ENCODE measurements at places on chromosomes 2 and 18.

DNA sequence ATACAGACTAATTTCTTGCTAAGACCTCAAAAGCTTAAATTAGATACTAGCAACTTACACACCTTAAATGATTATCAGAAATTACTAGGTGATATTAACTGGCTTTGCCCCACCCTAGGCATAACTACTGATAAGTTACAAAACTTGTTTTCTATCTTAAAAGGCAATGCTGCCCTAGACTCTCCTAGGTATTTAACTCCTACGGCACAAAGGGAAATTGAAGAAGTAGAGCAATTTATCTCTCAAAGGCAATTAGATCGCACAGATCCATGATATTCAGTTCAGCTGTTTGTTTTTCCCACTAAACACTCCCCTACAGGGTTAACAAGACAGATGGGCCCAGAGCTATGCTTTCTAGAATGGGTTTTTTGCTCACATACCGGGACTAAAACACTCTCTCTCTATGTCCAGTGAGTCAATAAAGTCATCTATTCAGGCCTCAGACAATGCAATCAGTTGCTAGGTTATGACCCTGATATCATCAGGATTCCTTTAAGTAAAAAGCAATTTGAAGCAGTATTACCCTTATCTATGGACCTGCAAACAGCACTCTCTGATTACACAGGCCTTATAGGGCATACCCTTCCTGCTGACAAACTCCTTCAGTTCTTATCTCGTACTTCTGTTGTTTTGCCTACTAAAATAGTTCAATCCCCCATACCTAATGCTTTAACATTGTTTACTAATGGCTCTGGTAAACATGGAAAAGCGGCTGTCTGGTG is 14.3 kb downstream of the MAP3K2 start:
- DNase-seq = no peak

DNA sequence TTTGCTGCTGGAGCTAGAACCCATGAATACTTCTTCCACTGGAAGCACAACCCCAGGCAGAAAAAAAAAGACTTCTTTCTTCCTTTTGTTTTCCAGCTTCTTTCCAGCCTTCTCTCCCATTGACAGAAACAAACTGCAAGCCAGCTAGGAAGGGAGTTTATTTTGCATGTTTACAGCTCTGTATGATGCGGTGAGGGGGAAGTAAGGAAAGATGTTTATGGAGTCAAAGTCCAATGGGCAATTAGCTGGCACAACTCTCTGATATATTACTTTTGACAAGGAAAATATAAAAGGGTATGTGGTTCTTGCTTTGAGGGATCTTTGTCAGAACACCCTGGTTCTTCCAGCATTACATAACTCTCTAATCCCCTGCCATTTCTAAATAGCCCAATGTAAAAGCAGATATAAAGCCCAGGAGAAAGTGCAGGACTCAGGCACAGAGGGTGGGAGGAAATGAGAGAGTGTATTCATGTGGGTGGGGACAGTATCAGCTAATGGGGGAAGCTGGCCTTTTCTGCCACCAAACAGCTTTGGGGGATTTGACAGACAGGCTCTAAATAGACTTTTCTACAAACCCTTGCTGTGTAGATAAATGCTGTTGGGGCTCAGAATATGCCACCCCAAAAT is 9.3 kb upstream of the NMS start:
- no peak for DNase-seq

DNA sequence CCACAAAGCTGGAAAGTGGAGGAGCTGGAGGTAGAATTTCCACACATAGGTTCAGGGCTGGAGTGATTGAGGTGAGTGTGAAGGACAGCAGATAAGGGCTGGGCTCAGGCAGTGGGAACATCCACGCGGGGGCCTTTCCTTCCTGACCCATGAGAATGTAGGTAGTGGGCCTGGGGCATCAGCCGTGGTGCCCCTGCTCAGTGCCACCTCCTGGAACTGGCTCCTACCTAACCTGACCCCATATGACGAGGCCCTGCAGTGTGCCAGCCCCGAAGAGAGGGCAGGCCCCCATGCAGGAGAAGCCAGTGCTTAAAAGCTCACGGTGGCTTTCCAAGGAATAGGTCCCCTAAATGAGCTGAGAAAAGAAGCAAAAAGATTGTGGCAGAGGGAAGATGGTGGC is 66.2 kb downstream of the HS6ST1 start:
- no peak for DNase-seq

DNA sequence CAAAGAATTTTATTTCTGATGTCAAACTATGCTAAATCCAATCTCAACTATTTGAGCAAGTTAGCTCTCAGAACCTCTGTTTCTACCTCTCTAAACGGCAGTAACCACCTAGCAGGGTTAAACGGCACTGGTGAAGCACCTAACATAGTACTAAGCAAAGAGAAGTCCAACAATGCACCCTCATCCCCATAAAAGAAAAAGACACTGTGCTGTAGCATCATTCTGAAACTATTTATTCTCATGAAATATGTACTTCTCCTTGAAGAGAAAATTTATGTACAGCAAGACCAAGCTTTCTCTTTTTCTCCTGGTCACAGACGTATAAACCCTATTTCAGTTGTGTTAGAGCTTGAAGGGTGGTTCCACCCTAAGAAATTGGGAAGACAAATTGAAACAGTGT is 4.8 kb downstream of the MEX3C start:
- DNase-seq = no peak

- no peak for DNase-seq
These were observed 764.3 kb downstream of the METTL4 start for GRCh38 chr18:1806884-1807615.

GRCh38 chr2:235553291-235553690 is 59.4 kb downstream of the AGAP1 start:
- no peak for DNase-seq

DNA sequence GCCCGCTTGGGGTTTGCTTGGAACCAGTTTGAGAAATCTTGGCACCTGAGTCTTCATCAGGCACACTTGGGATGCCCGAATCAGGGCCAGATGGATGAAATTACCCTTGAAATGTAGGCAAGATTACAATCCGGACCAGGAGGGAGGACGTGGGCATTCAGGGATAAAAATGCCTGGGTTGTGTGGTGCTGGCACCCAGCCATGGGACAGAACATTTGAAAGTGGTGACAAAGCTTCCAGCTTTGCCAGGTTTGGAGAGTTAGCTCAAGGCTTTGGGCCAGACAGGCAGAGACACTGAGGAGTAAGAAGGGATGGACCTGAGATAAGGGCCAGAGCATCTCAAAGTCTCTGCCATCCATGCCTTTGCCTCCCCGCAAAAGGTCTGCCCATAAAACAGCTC is 182.2 kb downstream of the TTC32 start:
- no peak for DNase-seq

GRCh38 chr2:184047536-184047935 is 550.8 kb upstream of the ZNF804A start:
- no peak for DNase-seq

- no peak for DNase-seq
These were observed 117.7 kb downstream of the ZEB2 start for GRCh38 chr2:144402251-144402650.

GRCh38 chr2:157107460-157107859 is 150.0 kb upstream of the GALNT5 start:
- no peak for DNase-seq

GRCh38 chr18:78049281-78049680 is 799.6 kb downstream of the GALR1 start:
- no peak for DNase-seq

DNA sequence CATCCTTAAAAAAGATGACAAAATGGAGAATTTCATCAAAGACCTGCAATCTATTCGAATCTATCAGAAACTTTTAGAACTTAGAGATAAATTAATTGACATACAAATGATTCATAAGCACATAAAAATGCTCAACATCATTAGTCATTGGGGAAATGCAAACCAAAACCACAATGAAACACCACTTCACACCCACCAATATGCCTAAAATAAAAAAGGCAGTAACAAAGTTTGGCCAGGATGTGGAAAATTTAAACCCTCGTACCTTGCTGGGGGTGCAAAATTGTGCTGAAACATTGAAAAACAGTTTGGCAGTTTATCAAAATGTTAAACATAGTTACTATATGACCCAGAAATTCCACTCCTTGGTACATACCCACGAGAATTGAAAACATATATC is 11.5 kb upstream of the EIF2AK3 start:
- DNase-seq = no peak

DNA sequence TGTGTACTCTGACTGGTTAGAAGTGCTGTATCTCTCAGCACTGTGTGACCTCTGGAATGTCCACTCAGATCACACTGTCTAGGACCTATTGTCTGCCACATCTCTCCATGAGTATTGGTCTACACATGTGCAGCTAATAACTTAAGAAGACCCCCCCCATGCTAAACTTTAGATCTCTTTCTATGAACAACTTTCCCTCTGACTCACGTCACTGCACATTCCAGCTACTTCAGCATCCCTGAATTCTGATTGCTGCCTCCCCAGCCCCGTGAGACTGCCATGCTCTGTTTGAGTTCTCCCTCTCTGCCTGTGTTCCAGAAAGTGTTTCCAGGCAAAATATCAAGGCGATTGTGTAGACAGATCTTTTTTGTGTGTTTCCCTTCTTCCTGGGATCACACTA is 41.8 kb downstream of the RAPGEF4 start:
- DNase-seq = no peak

Data from stimulated activated CD8-positive, alpha-beta memory T cell treated with anti-CD3 and anti-CD28 coated beads, Interleukin-7, amount 100 ng/mL, for 24 hours (primary cell).